ENCODE measurements at places on chromosomes 5 and 9. TPM values are rescaled to one million over a fixed set of nuclear protein-coding genes. Genes with fewer than 3 reads are reported as not detected.

Gene PCSK1
- total RNA-seq = 0.45 TPM

Gene TMEM167A
- total RNA-seq = 106 TPM

Gene ADAMTS13
- 2.1 TPM for total RNA-seq

Gene C9
- not detected for total RNA-seq

Gene INSYN2B
- total RNA-seq = 7.8 TPM

Gene LEAP2
- total RNA-seq = 0.18 TPM

Gene ACSL6
- not detected for total RNA-seq

Gene RAD17
- 26.1 TPM for total RNA-seq

Gene EGFLAM
- total RNA-seq = 0.08 TPM

Gene ZNF354C
- 10.5 TPM for total RNA-seq

Gene TMEM174
- total RNA-seq = not detected

Gene CTSV
- 0.18 TPM for total RNA-seq

Gene SLC4A9
- not detected for total RNA-seq

Gene CTXN3
- total RNA-seq = not detected

Gene LRRC26
- not detected for total RNA-seq

Gene PCDHA6
- 1.3 TPM for total RNA-seq

Gene DDX4
- not detected for total RNA-seq

Gene RBM27
- 6.6 TPM for total RNA-seq

Gene DMRTA1
- 0.90 TPM for total RNA-seq

Gene SV2C
- 0.08 TPM for total RNA-seq

Gene AFAP1L1
- 10.8 TPM for total RNA-seq

Gene ADGRD2
- total RNA-seq = not detected

Gene MAMDC4
- total RNA-seq = not detected

Gene CDKN2AIPNL
- total RNA-seq = 36.3 TPM

Gene SLC25A2
- total RNA-seq = 0.72 TPM

Gene ASTN2
- 3.5 TPM for total RNA-seq

Gene IFNA10
- not detected for total RNA-seq

Gene CBY3
- not detected for total RNA-seq

Gene DBH
- total RNA-seq = not detected

Gene ALDH1A1
- 8.8 TPM for total RNA-seq

Gene CDO1
- 7.0 TPM for total RNA-seq

Gene CD14
- 0.36 TPM for total RNA-seq

Gene FBP2
- not detected for total RNA-seq

Gene HSPB3
- total RNA-seq = not detected

Gene OSMR
- 57.2 TPM for total RNA-seq

Gene SPATA31C1
- not detected for total RNA-seq

Gene CDKN2A
- 21.8 TPM for total RNA-seq

Gene THG1L
- total RNA-seq = 23.0 TPM

Gene SLCO6A1
- total RNA-seq = not detected

Gene CRB2
- total RNA-seq = 0.08 TPM

Gene PHYHD1
- total RNA-seq = 13.1 TPM

Gene CATSPER3
- total RNA-seq = 0.09 TPM

Gene SLC27A6
- not detected for total RNA-seq

Gene LCN1
- total RNA-seq = not detected

Gene ANKRD31
- 0.16 TPM for total RNA-seq

Gene PRRT1B
- not detected for total RNA-seq
